Activated T-cell treated with anti-CD3 and anti-CD28 coated beads for 24 hours (primary cell): ENCODE measurements at places on chromosomes 3 and 15.
A peak's percentile ranks its signal among the peaks of the same experiment; 100 is the strongest.

DNA sequence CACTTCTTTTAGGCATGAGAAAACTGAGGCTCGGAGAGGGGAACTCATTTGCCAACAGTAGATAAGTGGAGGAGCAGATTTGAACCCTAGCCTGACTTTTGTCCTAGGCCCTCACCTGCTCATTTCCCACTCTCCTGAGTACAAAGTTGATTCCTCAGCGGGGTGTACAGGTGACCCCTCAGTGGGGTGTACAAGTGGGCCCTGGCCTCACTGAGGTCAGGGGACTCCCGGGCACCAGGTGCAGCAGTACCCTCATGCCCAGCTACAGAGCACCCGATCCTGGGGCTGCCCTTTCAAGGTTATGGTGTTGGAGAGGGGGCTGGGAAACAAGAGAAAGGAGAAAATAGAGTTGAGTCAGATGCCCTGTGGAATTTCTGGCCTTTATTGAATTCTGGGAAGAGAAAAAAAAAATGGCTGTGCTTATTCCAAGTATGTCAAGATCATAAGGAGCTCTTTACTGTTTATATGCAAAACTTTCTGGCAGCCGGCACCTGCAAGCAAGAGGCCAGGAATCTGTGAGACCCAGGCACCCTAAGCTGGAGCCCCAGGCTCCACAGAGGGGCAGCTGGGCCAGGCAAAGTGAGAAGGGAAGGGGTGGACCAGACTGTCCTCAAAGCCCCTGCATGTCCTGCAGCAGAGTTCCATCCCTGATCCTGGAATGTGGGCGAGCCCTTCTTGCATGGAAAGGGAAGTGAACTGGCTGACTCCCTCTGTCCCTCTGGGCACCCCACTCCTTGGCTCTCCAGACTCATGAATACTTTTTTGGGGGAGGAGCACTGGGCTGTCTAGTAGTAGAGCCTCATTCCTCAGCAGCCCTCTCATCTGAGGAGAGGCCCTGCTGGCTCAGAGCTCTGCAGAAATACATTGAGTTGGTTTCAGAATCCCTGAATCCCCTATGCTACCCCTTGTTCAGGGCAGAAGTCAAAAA lies 43.1 kb downstream of the AMOTL2 start:
- DNase-seq, result no peak

- DNase-seq, result no peak
Measured at GRCh38 chr3:66165660-66166059, 55.1 kb upstream of the SLC25A26 start.

DNA sequence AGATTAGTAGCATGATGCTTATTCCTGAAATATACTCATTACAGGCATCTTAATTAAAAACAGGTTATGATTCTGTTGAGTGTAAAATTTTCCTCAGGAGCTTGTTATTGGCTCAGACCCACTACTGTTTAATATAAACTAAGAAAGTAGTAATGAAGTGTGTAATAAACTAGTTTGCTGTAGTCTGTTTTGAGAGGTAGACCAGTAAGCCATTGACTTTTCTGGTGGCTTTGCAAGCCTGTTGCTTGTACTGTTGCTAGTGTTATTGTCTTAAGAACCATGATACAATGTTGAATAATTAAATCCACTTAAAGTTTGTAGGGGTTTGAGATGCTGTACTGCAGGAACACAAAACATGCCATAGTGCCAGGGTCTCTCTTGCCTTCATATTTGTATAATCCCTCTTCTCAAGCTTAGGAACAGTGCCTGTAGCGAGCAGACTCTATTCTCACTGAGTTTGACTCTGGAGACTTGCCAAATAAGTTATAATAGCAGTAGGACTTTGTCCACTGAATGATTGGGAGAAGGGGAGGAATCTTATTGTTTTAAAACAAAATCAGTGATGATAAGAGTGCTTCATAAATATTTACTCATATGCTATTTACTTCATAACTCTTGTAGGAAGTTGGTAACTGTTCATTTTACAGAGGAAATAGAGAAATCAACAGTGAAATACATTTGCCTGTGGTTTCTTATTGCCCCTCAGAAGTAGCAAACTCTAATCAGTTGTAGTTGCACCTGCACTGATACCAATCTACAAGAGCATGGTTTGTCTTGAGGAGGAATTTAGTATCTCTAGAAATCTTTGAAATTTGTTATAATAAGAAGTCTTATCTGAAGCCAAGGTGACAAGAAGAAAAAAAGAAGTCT lies 13.4 kb downstream of the TCF12 start:
- no peak for DNase-seq

DNA sequence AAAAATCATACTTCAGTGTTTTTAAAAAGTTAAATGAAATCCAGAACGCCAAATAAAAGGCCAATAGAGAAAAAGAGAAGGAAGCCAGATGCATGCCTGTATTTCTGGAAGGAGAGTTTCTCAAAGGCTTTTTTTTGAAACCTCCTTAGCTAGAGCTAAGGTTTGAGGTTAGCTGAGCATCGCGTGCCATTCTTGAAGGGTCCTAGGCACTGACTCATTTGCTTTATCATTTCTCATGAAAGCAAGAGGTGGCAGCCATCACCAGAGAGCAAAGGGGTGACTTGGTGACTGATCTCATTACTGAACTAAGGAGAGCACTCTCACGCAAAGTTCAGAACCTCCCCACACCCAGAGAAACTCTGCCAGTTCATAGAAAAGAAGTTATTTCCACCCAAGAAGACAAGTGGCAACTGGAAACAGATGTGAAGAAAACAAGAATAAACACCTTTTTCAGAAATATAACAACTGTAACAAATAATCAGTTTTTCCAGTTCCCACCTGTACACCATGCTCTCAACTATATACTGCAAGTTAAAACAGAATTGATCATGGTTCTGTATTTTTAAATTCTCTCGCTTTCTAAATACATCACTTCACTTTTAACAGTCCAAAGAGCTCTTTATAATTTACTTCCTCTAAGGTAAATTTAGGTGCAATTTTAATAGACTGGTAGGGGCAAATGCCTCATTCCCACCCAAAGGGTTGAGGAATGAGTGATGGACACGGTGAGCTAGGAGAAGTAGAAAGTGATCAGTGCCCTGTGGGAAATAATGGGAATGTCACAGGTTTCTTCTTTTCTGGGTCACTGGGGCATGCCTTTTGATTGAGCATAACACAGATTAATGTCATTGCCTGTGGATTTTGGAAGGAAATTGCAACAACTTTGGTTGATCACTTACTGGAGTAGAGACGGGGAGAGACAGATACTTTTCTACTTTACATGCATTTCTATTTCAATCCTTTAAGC lies 24.7 kb downstream of the GPR15 start:
- peak; percentile 68 for DNase-seq

- no peak for DNase-seq
Measured at GRCh38 chr3:177483182-177483967, 286.1 kb upstream of the TBL1XR1 start.

- DNase-seq, result no peak
Measured at GRCh38 chr3:170751899-170752293, 118.1 kb downstream of the RPL22L1 start.

DNA sequence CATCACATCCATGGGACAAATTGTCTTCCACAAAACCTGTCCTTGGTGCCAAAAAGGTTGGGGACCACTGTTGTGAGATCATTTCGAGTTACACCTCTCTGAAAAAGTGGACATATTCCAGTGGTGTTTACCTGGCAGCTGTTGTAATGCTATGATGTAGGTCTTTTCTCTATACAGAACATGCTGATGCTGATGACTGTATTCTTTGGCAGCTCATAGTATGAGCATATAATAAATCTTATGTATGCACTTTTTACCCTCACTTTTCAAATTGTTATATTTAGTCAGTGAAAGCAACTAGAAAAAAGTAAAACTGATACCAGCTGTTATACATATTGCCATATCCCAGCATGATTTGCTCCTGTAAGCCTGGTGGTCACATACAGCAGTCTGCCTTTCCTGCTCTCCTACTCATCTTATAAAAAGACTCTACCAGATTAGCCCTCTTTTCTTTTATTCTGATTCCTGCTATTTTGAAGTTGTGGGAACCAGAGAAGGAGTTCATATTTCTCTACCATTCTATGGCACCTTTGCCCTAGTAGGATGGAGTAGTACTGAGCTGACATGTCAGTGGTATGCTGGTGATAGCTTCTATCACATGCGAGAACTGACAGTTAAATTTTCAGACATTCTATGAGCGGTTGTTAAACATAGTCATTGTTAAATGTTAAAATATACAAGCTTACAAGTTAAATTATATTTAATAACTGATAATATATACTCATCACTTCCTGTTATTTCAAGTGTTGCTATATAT lies 128.7 kb downstream of the FNDC3B start:
- DNase-seq, result no peak
